ENCODE measurements at places on chromosomes 2 and 18.
A peak's percentile ranks its signal among the peaks of the same experiment; 100 is the strongest.

DNA sequence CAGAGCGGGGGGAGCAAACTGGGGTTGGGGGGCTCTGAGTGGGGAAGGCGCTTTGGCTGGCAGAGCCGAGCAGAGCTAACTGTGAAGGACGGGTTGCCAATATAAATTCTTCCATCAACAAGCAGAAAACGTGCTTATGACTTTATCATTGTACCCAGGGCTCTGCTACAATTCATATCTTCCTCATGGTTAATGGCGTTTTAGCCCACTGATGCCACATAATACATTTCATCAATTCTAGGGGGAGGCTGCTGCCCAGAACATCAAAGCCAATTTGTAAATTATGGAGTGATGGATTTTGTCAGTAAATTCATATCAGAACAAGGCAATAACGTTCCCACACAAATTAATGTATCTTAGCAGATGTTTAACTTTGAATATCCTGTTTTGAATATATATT is 175.5 kb upstream of the RAB12 start:
- no peak for DNase-seq

GRCh38 chr2:121695171-121695451 is 41.6 kb downstream of the NIFK start:
- no peak for DNase-seq

GRCh38 chr2:163182764-163183354 is 344.3 kb upstream of the KCNH7 start:
- no peak for DNase-seq

GRCh38 chr18:77035380-77036187 is 97.0 kb downstream of the MBP start:
- no peak for DNase-seq

DNA sequence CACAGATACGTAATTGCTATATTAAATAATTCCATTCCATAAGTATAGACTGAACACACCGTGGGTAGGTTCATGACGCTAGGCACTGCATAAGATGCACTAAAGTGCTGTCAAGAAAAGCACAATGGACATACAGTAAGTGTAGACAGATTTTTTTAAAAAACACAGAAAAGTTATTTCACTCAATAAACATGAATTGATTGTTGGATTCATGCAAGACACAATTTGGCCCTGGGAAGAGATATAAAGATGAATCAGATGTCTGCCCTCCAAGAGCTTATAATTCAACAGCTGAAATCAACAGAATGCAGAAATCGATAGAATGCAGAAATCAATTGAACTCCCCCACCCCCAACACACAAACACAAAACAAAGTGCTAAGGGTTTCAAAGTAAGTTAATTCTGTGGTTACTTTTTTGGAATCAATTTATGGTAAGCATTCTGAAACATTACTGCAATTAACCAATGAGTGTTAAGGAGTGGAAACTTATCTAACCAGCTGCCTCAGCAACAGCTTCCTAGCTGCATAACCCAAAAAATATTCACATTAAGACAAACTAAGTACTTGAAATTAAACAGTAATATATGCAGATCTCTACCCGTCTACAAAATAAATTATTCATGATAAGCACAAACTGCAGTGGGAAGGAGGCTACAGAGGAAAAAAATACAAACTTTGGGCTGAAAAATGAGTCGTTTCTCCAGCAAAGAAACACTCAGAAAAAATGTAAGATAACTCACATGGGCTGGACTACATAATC is 1.6 kb downstream of the NBAS start:
- no peak for DNase-seq

- peak; percentile 66 for DNase-seq
Measured at GRCh38 chr2:96408616-96409015, 73.0 kb downstream of the NCAPH start.

DNA sequence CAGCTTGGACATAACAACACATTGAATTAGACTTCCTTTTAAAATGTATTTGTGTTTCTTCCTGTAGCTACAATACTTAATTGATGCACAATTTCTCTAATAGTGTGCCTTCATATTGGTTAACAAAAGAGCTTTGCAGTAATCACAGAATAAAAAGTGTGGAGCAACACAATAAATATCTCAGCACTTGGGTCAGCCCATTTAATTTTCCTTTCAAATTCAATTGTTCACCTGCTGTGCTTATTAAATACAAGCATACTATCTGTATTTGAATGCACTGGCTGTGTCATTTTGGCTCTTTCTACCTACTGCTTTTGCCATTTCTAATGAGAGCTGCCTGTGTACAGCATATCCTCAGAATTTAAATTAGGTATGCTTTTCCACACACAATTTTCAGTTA is 1641.3 kb upstream of the SLC39A10 start:
- no peak for DNase-seq

DNA sequence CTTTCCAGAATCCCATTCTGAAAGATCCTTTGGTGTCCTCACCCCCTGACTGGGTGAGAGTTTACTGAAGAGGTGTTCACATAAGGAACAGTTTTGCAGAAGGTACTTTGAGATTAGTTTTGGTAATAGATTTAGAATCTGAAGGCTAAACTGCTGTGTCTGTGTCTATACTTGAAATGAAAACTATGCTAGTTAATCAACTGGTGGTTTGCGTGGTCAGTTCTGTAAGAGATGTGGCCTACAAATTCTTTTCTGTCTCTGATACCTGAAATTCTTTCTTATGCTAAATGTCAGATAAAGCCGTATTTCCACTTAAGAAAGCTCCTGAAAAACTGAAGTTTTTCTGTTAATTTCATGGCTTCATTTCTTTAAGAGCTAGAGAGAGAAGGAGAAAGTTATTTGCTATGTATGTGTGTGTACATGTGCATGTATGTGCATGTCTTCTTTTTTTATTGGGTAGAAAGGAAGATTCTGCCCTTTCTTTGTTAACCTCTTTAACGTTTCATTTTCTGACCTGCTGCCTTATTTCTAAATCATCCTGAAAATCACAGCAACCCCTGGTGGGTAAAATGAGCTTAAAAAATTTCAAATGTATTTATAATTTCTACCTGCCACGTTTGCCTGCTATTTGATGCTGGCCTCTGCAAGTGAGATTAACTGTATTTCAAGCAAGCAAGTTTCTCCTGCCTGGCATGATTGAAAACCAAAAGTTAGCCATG is 552.0 kb upstream of the NRP2 start:
- no peak for DNase-seq

DNA sequence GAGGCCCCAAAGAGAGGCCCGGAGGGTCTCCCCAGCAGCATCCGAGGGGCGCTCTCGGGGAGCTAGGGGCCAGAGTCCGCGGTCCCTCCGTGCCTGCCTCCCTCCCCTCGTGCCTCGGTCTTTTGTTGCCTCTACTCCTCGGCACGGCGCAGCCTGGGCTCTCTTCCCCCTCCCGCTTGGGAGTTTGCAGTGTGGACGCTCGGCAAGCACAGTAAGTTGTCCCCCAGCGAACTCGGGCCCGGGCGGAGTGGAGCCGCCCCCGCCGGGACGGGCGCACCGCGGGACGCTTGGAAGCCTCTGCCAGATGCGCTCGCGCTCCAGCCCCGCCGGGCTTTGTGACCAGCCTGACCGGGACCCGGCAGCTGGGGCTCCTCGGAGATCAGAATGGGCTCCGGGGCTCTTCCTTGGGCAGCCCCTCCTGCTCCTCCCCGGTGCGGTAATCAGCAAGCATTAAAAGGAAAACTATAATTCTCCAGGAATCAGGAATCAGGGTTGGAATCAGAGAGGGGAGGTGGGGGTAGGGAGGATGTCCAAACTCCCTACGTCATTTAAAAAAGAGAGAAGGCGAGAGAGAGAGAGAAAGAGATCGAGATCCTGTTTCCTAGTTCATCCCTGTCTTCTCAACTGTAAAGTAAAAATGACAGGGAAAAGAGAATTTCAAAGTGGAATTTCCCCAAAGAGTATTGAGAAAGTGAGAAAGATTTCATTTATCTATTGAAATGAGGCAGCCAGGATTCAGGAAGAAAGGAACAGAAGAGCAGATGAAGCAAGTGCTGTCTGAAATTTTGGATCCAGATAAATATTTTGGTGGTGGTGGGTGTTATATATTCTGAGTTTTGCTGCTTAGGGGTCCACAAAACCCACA is 786 bp upstream of the TMEM200C start:
- DNase-seq = no peak

DNA sequence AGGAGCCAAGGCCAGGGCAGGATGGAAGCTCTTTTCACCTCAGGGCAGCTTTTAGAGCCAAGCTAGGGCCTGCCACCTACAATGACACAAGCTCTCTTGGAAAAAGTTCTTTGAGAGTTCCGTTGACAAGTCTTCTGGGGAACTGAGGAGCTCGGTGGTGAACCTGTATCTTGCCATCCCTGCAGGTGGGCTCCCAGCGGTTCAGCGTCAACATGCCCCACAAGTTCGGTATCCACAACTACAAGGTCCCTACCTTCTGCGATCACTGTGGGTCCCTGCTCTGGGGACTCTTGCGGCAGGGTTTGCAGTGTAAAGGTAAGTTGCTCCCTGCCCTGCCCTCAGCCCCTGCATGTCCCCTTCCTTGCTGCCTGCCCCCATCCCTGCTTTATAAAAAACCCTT is 312.8 kb upstream of the EPAS1 start:
- DNase-seq = no peak

DNA sequence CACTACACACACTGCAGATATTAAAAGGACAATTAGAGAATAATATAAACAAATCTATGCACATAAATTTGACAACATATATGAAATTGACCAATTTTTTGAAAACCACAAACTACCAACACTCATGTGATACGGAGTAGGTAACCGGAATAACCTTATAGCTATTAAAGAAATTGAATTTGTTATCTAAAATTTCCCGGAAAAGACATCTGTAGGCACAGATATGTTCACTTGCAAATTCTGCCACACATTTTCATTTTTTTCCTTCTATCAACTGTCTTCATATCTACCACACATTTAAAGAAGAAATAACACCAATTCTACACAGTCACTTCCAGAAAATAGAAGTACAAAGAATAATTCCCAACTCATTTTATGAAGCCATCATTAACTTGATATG is 22.4 kb downstream of the NLRC4 start:
- DNase-seq = no peak

GRCh38 chr2:197677483-197677882 is 2.1 kb upstream of the RFTN2 start:
- no peak for DNase-seq

- peak; percentile 36 for DNase-seq
Measured at GRCh38 chr2:219010162-219010756, 17.0 kb upstream of the CRYBA2 start.

- no peak for DNase-seq
Measured at GRCh38 chr2:33059471-33060156, 112.9 kb downstream of the LTBP1 start.

- no peak for DNase-seq
Measured at GRCh38 chr2:161090411-161090810, 69.8 kb upstream of the TANK start.

DNA sequence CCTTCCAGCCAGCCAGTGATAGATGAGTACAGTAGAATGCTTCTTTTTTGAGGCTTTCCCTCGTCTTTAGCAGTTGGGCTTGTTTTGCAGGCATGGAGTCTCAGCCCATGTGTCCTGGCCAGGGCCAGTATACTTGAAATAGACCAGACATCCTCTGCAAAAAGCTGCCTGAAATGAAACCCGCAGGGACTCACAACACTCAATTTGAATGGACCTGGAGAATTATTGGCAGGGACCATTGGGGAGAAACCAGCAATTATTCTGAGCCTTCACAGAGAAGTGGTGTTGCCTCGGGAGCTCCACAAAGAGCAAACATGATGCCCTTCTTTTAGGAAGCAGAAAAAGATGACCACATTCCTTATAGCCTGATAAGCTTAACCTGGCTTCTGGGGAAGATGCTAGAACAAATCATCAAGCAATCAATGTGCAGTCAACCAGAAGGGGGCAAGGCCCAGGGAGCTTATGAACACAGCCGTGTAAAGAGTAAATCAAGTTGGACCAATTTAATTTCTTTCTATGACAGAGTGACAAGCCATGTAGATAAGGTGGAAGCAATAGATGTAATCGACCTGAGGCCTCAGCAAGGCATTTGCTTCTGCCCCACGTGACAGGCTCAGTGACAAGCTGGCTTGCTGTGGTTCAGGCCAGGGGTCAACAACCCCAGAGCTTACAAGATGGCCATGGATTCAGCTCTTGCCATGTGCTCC is 42.1 kb downstream of the BOD1L2 start:
- DNase-seq = no peak

GRCh38 chr2:101900375-101900774 is 91.4 kb upstream of the IL1R2 start:
- peak; percentile 57 for DNase-seq

DNA sequence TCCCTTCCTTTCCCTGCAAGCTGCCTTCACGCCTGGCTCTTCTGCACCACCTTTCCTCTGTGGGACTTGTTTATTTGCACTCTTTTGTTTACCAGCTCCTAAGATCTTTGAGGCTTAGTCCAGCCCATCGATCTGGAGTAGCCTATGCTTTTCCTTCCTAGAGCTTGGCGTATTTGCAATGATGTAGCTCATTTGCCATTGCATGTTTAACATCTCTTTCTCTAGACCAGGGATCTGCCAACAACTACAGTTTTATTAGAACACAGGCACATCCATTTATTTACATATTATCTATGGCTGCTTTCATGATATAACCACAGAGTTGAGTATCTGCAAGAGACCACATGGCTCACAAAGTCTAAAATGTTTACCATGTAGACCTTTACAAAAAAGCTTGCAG is 150.4 kb downstream of the RAPGEF4 start:
- DNase-seq = no peak

DNA sequence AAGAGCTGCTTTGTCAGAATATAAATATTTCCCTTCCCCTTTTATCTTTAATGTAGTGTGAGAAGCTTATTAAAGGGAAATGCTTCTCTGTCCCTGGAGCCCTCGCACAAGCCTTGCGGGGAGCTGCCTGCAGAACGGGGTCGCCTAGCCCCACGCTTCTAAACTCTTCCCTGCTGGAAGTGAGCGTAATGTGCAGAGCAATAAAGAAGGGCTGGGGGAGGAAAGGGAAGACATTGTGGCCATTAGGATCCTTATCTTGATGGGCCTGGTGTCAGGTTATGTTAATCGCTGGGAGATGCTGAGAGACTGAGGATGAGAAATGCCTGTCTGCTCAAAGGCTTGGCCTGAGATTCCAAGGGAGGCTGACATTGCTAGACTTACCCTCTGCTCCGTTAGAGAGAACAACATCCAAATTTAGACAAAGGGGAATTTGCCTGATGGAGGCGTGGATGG is 18.9 kb upstream of the FZD7 start:
- no peak for DNase-seq

DNA sequence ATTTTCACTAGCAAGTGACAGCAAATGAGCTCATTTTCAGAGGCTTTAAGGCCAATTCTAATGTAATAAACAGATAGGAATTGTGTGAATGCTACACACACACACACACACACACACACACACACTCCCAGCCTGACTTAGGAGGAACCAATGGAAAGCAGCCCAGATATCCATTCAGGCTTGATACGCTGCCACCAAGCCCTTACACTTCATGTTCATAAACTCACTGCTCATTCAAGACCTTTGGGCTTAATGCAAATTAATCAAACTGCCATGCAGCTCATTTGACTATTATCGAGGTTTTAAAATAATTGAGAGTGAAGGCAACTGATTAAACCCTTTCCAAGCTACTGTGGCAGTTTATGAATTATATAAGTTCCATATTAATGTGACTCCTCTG is 298.9 kb upstream of the NCKAP5 start:
- DNase-seq = no peak

GRCh38 chr2:71612581-71613402 is 159.4 kb downstream of the DYSF start:
- no peak for DNase-seq
